Cerebellar cortex (tissue), 1 donor: ENCODE measurements at places on chromosomes 2 and 18.

- DNase-seq = no peak
Measured at GRCh38 chr2:33496726-33497125, 20.3 kb downstream of the RASGRP3 start.

- peak; percentile 93 for DNase-seq
Measured at GRCh38 chr2:171320208-171320621, 113.6 kb downstream of the METTL8 start.

DNA sequence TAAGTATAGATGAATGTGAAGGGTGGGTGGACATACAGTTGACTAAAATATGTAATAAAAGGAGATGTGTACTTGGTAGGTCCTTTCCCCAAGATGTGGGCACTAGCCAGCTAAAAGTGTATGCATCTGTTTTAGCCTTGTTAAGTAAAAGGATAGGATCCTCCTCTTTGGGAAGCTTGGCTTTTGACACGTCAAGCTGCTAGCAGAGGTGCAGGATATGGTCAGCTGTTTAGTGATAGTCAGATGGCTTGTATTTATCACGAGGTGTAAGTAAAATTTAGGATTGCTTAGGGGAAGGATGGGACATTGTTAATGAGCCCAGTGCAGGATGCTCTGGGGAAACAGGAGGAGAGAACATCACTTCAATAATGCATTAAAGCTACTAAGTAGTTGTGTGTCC is 1.5 kb downstream of the MFSD6 start:
- DNase-seq = peak; percentile 54

DNA sequence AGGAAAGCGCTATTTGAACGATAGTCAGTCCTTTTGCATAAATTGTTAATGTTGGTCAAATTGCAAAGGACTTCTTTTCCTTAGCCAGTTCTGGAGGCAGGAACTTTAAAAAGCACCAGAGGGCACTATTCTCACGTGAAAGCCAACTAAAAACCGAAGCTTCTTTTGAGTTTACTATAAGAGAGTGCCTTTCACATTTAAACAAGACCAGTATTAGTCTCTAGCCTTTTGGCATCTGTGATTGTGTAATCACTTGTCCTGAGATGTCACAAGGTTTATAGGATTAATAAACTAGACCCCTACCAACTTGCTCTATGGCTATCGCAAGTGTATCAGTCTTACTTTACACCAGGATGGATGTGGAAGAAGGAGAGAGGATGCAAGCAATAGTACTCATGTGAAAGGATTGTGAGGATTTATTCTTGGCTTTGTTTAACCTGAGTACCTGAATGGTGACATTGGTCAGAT is 14.4 kb upstream of the STAT4 start:
- DNase-seq = peak; percentile 30

GRCh38 chr2:218536804-218537494 is 31.2 kb downstream of the USP37 start:
- DNase-seq = no peak

- DNase-seq = no peak
Measured at GRCh38 chr2:186853951-186854350, 5.0 kb upstream of the ZSWIM2 start.

GRCh38 chr2:64485331-64485730 is 31.4 kb downstream of the LGALSL start:
- no peak for DNase-seq

DNA sequence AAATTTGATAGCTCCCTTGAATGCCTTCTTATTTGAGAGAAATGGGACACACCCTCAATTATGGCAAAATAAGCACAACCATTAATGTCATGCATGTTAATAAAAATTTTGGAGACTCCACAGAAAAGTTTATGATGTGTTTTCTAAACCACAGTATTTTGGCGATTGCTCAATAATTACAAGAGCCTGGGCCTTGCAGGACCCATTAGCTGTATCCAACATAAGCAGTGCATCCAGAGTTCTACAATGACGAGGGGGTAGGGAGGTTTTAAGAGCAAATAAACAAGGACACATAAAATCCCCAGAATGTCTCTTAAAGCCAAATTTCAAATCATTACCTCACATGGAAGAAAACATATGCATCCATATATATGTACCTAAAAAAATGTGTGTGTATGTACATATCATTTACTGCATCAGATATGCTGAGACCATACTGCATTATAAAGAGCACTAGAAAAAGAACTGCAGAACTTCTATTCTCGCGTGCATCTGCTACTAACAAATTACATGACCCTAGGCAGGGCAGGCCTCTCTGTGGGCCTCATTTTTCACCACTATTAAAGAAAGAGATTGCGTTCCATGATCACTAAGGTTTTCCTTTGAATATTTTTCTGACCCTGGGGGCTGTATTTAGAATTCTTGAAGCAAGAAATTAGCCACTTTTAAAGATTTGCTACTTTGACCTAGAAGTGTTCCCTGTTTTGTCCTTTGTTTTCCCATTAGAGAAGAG is 38.0 kb downstream of the CMPK2 start:
- DNase-seq = no peak

- DNase-seq = no peak
Measured at GRCh38 chr2:102422910-102423309, at the start of gene IL18RAP. Gene IL18RAP, plus strand, starts transcription at chr2:102423160. Its CDS starts 118 bp downstream, at chr2:102423278.

DNA sequence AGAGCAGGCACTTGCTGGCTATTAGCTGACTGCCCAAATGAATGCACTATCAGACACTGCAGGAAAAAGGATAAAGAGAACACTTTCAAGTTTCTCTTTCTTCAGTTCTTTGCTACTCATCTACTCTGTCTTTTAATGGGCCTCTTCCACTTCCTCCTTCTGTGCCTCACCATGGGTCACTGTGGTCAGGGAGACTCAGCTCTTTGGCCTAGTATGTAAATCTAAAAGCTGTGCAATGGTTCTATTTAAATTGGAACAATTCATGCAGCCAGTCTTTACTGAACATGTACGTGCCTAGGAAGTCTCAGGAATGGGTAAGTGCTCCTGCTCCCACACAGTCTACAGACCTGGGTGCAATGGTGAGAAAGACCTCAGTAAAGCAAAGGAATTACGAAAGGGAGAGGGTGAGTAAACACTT is 79.1 kb upstream of the DNMT3A start:
- DNase-seq = no peak

GRCh38 chr2:88765154-88765888 is 73.8 kb downstream of the RPIA start:
- no peak for DNase-seq

DNA sequence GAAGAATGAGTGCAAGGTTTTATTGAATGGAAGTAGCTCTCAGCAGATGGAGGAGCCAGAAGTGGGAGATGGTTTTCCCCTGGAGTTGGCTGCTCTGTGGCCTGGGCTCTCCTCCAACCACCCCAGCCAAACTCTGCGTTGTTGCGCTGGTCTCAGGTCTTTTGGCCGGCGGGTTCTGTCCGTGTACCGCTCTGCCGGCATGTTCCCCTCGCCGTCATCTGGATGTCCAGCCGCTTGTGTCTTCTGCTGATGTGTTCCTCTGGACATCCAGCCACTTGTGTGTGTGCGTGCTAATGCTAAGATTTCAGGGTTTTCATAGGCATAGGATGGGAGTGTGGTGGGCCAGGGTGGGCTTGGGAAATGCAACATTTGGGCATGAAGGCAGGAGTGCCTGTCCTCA is 1311.3 kb upstream of the TMEFF2 start:
- no peak for DNase-seq

DNA sequence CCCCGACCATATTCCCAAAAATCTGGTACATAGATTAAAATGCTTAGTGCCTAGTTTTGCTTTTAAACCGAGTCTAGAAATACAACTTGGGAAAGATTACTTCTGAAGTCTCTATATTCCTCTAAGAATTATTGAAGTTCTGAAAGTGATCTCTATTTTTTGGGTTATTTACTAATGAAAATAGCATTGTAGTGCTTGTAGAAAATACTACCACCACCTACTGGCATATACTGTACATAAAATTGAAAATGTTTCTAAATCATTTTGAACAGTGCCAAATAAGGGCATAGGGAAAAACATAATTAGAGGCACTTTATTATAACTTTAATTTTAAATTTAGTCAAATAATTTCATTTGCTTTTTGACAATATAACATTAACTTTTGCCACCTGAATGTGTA is 1399.6 kb upstream of the ZEB2 start:
- DNase-seq = no peak

- no peak for DNase-seq
Measured at GRCh38 chr2:118661179-118661578, 186.3 kb downstream of the EN1 start.

DNA sequence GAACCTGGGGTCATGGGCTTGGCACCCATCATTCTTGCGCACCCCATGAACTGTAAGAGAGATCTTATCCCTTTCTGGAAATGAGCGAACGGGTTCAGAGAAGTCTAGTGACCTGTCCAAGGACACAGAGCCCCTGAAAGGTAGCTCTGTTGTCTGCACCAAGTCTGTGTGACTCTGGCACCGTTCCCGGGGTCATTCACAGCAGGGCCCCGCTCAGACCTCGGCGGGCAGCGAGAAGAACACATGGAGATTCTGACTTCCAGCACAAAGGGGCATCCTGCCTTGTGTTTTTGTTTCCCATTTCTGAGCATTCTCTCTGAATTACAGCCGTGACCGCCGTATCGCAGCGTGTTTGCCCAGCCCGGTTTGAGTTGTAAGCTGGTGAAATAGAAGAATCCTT is 231.7 kb downstream of the KLHL29 start:
- DNase-seq = no peak

GRCh38 chr2:70960833-70961647 is 17.4 kb upstream of the ANKRD53 start:
- DNase-seq = no peak

- DNase-seq = no peak
Measured at GRCh38 chr2:217430916-217431576, 571.2 kb upstream of the TNP1 start.

GRCh38 chr2:117693651-117694050 is 120.8 kb upstream of the DDX18 start:
- DNase-seq = no peak

- DNase-seq = peak; percentile 47
Measured at GRCh38 chr2:157777427-157777826, 98.7 kb downstream of the ACVR1 start.

GRCh38 chr2:237345411-237345810 is 68.6 kb downstream of the COL6A3 start:
- no peak for DNase-seq

DNA sequence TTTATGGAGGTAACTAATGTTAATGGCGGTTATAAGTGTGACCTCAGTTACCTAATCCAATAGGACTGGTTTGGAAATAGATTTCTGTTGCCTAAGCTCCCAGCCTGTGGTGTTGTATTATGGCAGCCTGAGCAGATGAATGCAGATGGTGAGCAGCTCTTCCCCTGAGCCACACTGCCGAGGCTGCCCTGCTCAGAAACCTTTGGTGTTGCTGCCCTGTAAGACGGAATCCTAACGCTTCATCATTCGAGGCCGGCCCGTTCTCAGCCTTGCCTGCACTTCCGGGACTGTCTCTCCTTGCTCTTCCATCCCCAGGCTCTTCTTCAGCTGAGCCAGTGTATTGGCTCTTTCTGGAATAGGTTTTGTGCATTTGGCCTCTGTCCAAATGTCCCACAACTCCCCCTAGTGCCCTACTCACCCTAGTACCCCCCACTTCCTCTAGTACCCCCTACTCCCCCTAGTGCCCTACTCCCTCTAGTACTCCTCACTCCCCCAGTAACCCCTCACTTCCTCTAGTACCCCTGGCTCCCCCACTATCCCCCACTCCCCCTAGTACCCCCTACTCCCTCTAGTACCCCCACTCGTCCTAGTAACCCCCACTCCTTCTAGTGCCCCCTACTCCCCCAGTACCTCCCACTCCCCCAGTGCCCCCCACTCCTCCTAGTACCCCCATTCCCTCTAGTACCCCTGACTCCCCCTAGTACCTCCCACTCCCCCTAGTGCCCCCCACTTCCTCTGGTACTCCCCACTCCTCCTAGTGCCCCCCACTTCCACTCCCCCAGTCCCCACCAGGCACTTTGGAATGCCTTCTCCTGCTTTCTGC is 106.0 kb upstream of the TAF1B start:
- no peak for DNase-seq

DNA sequence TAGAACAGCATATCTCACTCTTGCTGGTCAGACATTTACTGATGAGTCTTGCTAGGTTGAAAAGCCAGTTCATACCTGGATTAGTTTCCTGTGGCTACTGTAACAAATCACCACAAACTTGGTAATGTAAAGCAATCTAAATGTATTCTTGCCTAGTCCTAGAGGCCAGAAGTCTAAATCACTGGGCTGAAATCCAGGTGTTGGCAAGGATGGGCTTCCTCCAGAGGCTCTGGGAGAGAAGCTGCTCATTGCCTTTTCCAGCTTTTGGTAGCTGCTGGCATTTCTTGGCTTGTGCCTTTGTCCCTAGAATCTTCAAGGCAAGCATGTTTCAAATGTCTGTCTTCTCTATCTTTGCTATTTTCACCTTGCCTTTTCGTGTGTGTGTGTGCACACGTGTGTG is 62.3 kb upstream of the MAP4K3 start:
- no peak for DNase-seq

DNA sequence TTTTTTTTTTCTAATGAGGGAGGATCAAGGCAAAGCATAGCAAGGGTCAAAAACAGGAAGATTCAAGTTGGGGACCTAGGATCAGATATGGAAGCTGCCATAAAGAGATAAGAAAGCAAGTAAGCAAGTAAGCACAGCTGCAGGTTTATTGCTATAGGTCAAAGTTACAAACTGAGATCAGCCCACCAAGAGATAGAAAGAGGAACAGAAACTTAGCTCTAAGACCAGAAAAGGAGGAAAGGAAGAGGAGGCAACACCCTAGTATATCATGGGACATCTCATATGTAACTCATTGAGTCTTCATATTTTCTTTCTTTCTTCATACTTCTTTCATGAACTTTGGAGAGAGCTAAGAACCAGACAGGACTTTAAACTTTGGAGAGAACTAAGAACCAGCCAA is 295.9 kb upstream of the CRIM1 start:
- no peak for DNase-seq

DNA sequence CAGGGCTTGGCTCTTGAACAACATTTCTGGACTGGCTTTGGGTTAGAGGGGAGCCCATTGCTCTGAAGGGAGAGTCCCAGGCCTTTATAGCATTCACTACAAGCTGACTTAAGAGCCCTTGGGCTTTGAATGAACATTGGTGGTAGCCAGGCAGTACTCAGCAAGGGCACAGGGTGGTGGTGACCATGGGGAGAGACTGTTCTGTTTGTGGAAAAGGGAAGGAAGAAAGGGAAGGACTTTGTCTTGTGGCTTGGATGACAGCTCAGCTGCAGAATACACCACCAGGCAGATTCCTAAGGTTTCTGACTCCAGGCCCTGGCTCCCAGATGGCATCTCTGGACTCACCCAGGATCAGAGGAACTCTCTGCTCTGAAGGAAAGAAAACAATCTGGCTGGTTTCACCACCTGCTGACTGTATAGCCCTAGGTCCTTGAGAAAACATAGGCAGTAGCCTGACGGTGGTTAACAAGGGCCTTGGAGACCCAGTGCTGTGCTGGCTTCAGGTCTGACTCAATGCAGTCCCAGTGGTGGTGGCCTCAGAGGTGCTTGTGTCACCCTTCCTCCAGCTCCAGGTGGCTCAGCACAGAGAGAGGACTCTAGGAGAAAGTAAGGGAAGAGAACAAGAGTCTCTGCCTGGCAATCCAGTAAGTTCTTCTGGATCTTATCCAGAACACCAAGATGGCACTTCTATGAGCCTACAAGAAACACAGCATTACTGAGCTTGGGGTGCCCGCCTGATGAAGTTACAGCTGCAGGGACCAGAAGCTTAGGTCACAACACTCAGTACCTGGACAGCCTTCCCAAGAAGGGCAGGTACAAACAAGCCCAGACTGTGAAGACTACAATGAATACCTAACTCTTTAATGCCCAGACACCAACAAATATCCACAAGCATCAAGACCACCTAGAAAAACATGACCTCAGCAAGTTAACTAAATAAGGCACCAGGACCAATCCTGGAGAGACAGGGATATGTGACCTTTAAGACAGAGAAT is 16.4 kb upstream of the ABCB11 start:
- DNase-seq = no peak
